ENCODE measurements at places on chromosomes 5 and 9. TPM values are rescaled to one million over a fixed set of nuclear protein-coding genes. Genes with fewer than 3 reads are reported as not detected.

Gene SHISAL2B
- not detected for total RNA-seq

DNA sequence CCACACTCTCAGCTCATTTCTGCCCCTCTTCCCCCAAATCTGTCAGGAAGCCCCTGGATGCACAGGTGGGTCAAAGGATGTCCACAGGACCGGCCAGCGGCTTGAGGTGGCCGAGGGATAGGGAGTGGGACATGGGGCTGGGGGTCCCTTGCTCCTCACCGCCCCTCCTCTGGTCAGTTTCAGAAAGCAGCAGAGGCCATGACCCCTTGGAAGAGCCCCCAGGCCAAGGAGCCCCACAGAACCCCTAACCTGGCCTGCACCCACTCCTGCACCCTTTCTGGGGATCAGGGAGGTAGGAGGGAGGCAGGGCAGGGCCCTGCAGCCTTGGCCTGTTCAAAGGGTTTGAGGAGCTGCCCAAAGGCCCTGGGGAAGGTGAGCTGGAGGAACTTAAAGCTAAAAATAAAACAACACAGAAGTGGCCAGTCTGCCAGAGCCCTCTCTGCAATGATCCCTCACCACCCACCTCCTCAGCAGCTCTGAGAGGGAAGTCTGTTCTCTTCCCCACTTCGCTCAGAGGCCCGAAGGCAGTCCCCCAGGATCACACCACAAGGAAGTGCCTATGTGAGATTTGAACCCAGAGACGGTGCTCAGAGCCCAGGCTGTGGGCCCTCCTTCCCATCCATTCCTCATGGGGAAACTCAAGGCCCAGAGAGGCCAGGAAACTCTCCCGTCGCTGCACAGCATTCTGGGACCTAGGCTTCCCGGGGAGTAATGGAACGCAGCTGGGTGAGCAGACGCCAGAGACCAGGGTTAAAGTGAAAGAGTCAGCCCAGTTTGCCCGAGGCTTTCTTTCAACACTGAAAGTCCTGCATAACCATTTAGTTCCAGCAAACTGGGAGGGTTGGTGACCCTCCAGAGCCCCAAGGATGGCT, 910 bp downstream of the ENG start:
- no peaks in the 10 kb centered on the region for H3K27me3 ChIP-seq
- peaks cover under 1% of the 10 kb centered on the region for H3K4me1 ChIP-seq
- peak overlapping the region; percentile 6 for H3K4me3 ChIP-seq
- DNase-seq = no peak
- peak overlapping the region; percentile 58 for H3K27ac ChIP-seq

DNA sequence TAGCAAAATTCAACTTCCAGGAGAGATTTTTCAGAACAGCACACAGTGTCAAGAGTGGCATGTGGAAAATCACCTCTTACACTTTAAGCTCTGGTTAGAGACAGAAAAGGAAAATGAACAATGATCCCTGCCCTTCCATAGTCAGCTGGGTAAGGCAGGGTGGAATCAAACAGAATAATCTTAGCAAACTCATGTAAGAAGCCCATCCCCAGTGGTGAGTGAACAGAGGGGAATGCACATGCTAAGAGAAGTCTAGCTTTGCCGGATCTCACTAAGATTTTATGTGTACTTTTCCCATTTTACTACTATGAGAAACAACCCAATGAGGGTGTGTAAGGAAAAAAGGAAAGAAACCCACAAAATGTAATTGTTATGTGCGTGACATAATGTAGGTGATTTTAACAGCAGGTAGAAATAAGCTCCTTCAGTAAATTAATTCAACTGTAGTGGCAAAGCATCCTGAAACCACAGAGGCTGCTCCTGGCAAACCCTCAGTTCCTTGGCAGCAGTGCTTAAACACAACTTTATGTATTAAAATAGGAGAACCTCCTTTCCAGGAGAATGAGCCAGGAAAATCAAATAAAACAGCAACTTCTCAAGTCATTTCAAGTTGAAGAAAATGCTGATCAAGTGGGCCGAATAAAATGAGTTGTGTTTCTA, 366.0 kb upstream of the TRPC7 start:
- peak overlapping the region; percentile 14 for H3K27ac ChIP-seq
- H3K36me3 ChIP-seq = no peaks in the 10 kb centered on the region
- no peak overlapping the region for H3K4me3 ChIP-seq
- H3K27me3 ChIP-seq = no peaks in the 10 kb centered on the region
- DNase-seq = peak; percentile 37

Gene MOB3B
- 17.6 TPM for total RNA-seq

DNA sequence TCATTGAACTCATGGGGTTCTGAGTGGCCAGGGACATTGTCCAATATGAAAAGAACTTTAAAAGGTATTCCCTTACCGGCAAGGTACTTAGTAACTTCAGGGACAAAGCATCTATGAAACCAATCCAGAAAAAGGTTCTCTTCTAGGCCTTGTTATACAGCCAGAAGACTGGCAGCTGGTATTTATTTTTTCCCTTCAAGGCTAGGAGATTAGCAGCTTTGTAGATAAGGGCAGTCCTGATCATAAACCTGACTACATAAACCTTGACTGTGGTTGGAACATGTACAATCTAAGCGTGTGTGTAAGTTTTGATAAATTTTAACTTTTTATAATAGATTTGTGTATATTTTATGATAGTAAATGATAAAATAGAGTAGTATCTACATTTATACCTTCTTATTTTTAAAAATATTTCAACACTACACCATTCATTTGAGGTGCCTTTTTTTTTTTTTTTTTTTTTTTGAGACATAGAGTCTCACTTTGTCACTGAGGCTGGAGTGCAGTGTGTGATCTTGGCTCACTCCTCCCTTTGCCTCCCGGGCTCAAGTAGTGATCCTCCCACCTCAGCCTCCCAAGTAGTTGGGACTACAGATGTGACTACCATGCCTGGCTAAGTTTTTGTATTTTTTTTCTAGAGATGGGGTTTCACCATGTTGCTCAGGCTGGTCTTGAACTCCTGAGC, 24.5 kb downstream of the RANBP17 start:
- peak overlapping the region; percentile 31 for H3K27ac ChIP-seq
- no peaks in the 10 kb centered on the region for H3K27me3 ChIP-seq
- no peaks in the 10 kb centered on the region for H3K36me3 ChIP-seq

Gene SLC36A3
- not detected for total RNA-seq

- peak overlapping the region; percentile 22 for H3K27ac ChIP-seq
- H3K36me3 ChIP-seq = peaks cover 5% of the 10 kb centered on the region
- peaks cover 63% of the 10 kb centered on the region for H3K4me1 ChIP-seq
- H3K4me3 ChIP-seq = no peak overlapping the region
These were observed 566 bp downstream of the GPR21 start for GRCh38 chr9:123033864-123034601.

Gene FOXD4L5
- 0.54 TPM for total RNA-seq

DNA sequence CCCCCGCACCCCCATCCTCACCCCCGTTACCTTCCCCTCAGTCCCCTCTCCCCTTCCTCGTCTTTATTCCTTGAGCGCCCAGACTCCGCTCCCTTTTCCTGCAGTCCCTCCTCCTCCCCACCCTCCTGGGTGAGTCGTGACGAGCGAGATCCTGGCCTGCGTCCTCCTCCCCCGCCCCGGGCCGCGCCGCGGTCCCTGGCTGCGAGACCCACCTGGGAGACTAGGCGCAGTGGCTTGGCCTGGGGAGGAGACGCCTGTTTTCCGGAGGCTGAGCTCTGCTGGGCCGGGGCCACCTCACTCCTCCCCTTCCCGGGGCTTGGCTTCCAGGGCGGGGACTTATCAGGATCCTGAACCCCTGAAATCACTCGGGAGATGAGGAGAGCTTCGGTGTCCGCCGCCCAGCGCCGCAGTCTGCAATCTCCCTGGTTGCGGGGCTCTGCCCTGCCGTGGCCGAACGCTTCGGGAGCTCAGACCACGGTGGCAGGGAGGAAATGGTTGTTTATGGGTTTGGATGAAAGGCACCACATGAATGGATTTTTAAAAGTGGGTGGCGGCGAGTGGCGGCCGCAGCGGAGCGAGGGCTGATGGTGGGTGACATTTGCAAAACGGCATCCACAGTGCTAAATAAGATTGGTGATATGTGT, 984 bp downstream of the STXBP1 start:
- no peaks in the 10 kb centered on the region for H3K36me3 ChIP-seq
- peak overlapping the region; percentile 31 for H3K4me3 ChIP-seq
- H3K4me1 ChIP-seq = peaks cover 6% of the 10 kb centered on the region
- DNase-seq = peak; percentile 79
- H3K27ac ChIP-seq = peak overlapping the region; percentile 96
- no peaks in the 10 kb centered on the region for H3K27me3 ChIP-seq

- DNase-seq = no peak
- no peak overlapping the region for H3K27ac ChIP-seq
- H3K4me1 ChIP-seq = peaks cover 4% of the 10 kb centered on the region
- no peak overlapping the region for H3K4me3 ChIP-seq
- H3K27me3 ChIP-seq = peaks cover 7% of the 10 kb centered on the region
These were observed 4.8 kb upstream of the GFI1B start for GRCh38 chr9:132973713-132974112.

- no peak overlapping the region for H3K27ac ChIP-seq
- no peaks in the 10 kb centered on the region for H3K27me3 ChIP-seq
- H3K36me3 ChIP-seq = no peaks in the 10 kb centered on the region
- H3K4me1 ChIP-seq = peaks cover 21% of the 10 kb centered on the region
- no peak overlapping the region for H3K4me3 ChIP-seq
These were observed 53.8 kb upstream of the RXRA start for GRCh38 chr9:134272302-134273023.

- no peaks in the 10 kb centered on the region for H3K36me3 ChIP-seq
- no peaks in the 10 kb centered on the region for H3K27me3 ChIP-seq
- DNase-seq = peak; percentile 23
- no peak overlapping the region for H3K27ac ChIP-seq
These were observed 97.4 kb downstream of the DAP start for GRCh38 chr5:10663489-10664179.

Gene HRCT1
- 4.3 TPM for total RNA-seq

Gene NPM1
- 616 TPM for total RNA-seq

- no peaks in the 10 kb centered on the region for H3K27me3 ChIP-seq
- no peaks in the 10 kb centered on the region for H3K36me3 ChIP-seq
These were observed 111.3 kb downstream of the FER start for GRCh38 chr5:108858959-108859358.

Measured in thyroid gland (tissue), 4 donors.